NT2/D1 (cell line): ENCODE measurements at places on chromosomes 6 and 20.

DNA sequence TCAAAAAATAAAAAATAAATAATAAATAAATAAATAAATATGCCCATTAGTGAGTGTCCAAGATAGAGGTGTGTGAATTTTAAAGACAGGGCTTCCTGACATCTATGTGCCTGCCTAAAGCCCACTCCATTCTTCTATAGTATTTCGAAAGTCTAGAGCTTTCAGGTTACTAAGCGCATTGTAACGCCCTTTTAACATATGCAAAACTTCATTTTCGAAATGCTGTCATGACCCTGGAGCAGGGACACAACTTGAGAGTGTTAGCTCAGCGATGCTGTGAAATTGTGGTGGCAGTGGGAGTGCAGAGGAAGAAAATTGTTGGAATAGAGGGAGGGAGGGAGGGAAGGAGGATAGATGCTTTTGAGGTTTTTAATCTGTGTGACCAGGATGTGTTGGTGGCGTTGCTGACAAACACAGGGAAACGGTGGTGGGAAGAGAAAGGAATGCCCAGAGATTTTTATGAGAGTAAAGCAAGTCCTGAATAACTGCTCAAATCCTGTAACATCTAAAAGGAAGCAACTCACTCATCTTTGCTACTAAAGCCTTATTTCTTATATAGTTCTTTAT lies 169.3 kb downstream of the ARID1B start:
- no peak for DNase-seq

DNA sequence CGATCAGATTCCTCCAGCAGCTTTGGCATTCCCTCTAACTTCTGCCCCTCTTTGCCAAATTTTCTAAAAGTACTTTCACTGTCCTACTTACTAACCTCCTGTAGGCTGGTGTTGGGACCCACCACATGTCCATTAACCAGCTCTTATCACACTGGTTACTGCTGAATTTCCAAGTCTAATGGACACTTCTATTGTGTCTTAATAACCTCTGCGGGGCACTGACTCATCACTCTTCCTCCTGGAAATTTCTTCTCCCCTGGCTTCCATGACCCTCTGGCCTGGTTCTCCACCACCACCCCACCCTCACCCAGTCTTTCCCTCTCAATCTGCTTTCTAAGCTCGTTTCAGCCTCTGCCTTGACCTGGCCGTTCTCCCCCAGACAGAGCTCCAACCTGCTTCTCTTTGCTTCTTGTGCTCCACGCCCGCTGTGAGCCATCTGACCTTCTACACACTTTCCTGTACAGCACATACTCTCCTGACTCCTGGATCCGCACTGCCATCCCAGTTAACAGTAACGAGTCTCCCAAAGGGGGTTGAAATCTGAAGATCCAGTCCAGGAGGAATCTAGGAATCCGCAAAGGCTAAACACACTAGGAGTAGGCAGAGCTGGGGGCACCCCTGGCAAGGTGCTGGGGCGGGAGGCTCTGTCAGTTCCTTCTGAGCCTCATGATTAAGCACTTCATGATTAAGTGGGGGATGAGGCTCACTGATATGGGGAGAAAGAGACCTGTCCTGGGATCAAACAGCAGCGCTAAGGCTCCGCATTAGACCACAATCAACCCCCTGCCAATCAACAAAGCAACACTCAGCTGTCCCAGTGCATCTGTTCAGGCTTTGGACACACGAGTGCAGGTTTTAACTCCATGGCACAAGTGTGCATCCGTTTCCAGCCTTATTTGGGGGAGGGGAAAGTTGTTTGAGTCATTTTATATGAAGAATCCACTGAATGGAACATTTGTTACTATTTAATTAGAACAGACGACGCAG lies 146.3 kb downstream of the LY86 start:
- DNase-seq: no peak

DNA sequence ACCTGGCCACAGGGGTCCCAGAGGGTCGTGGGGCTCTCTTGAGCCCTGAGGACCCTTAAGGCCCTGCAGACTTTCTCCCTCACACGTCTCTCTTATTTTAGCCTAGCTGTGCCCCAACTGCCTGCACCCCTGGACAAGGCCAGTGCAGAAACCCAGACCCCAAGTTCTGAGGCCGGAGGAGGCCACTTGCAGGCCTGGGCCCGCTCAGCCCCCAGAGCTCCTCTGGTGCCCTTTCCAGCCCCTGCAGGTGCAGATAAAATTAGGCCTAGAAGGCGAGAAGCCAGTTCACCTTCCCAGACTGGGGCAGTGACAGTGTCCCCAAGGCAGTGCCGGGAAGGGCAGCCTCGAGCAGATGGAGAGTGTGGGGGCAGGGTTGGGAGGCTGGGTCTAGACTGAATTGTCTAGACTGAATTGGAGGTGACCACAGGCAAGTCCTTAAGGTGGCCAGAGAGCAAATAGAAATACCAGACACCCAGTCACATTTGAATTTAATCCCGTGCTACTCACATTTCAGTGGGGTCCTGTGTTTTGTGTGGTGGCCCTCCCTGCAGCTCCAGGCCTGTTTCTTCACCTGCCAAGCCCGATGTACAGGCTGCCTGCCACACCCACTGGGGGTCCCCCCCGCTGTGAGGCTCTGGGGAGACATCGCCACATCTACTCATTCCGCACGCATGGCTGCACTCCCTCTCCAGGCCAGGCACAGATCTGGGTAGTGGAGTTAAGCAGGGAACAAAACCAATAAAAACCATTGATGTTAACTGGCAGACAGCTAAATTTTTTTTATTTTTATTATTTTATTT lies 8.6 kb upstream of the IP6K3 start:
- no peak for DNase-seq

GRCh38 chr6:5828296-5828695 lies 178.4 kb downstream of the NRN1 start:
- DNase-seq: no peak

DNA sequence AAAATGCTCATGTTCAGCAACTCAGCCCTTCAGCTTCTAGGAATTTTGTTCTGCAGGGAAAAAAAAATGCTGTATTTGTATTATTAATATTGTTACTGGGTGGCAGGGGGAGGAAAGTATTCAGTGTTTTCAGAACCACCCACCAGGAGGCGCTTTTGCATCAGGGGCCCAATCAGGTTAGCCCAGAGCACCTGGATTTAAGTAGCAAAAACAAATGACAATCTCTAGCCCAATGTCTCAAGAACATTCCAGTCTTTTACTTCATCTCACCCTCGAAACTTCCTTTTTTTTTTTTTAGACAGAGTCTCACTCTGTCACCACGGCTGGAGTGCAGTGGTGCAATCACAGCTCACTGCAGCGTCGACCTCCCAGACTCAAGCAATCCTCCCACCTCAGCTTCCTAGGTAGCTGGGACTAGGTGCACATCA lies 635 bp upstream of the C20orf203 start:
- no peak for DNase-seq

DNA sequence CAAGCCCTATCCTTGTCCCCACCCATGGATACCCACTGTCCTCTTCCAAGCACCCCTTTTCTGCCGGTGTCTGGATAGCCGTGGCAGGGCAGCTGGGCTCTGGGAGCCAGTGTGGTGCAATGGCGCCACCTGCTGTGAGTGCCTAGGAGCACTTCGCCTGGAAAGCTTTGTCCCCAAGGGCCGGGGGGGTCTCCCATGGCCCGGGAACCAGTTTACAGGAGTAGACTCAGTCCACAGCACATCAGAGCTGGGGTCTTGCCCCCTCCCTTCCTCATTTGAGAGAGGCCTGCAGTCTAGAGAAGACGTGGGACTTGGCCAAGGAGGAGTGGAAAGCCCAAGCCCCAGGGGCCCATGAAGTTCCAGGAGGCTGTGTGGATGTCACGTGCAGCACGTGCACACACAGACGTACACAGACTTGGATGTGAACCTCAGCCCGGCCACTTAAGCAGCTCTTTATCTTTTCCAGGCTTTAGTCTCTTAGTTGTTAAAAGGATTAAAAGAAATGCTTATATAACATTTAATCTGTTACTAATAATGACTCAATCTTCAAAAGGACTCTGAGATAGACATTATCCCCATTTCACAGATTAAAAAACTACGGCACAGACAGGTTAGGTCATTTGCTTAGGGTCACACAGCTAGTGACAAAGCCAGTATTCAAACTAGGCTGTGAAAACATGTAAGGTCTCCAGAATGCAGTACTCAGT lies 40.9 kb upstream of the CDH22 start:
- no peak for DNase-seq

DNA sequence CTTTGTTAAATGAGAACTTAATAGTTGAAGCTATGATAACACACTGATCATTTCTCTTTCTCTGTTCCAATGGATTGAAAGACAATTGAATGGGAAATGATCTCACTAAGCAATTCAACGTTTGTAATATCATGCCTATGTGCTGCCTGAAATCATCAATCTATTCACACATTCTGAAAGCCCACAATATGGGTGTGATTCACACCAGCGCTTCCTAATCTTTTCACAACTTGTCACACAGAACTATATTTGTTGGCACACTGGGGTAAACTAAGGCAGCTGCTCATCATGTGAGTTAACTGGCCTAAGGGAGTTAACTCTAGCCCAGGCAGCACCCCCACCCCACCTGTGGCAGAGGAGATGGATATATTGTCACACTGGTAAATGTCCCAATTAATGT lies 37.1 kb upstream of the UTRN start:
- DNase-seq: no peak

GRCh38 chr6:107244082-107244741 lies 128.9 kb upstream of the BEND3 start:
- DNase-seq: no peak

- peak; percentile 85 for DNase-seq
Observed at GRCh38 chr6:21593412-21593926, at the start of gene SOX4. Gene SOX4, plus strand, starts transcription at chr6:21593751. Its CDS starts 784 bp downstream, at chr6:21594535.
